ENCODE measurements at places on chromosomes 12 and 14.

- DNase-seq, result no peak
Measured at GRCh38 chr14:65415613-65416012, 3.1 kb downstream of the FUT8 start.

DNA sequence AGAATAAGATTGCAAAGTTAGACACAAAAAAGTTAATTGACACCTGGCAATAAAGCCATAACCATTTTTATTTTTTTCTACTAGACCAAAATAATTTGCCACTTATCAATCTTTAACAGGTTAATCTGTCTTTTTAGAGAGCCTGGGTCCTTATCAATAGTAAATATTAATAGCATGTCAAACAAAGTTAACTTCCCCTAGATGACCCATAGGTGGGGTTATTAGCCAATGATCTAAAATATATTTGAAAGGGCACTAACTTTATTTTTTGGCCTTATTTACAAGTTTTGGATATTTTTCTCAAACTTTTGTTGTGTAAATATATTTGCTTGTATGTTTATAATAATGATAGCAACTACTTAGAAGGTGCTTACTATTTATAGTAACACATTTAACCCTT lies 3.9 kb downstream of the ANKRD33 start:
- no peak for DNase-seq

- no peak for DNase-seq
Measured at GRCh38 chr14:50398189-50398580, 1.5 kb upstream of the CDKL1 start.

GRCh38 chr14:78524766-78525165 lies 354.6 kb downstream of the NRXN3 start:
- DNase-seq, result no peak

DNA sequence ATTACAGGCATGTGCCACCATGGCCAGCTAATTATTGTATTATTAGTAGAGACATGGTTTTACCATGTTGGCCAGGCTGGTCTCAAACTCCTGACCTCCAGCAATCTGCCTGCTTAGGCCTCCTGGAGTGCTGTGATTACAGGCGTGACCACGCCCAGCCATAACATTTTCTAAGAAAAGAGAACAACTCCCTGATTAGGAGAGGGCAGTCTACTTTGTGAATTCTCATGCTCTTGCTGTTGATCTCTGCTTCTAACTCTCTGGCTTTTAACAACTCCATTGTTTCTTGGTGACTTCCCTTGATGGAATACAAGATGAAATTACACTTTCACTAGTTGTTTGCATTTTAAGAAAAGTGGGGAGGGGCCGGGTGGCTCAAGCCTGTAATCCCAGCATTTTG lies 33.6 kb downstream of the SSH1 start:
- no peak for DNase-seq

GRCh38 chr12:32420356-32420755 lies 21.0 kb downstream of the FGD4 start:
- no peak for DNase-seq

DNA sequence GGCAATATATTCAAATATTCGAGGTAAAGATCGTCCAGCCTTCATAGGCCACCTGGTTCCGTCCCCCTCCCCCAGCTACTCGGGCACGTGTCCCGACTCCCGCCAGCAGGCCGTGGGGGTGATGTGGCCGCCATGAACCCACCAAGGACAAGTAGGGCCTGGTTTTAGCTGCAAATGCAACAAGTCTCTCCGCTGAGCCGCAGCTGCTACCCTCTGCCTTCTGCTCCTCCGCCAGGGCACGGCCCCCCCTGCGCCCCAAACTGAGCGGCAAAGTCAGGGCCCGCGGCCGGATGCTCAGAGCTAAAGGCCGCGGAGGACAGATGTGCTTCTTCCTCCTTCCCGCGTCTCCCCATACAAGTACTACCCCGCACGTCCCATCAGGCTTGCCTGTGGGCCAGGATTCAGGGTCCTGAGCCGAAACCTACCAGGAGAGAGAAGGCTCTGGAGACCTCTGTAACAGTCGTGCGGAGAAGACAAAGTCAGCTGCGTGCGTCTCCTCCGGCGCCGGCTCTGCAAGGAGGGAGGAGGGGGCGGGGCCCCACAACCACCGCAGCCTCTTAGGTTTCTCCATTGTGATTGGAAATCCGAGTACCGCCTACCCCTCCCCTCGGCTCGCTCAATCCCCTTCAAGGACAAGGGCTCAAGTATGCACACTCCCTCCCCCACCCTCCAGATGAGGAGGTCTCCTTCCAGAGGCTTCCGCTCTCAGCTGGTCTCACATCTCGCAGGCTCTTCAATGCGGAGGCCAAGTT lies at the start of gene LDHB:
LDHB (minus strand) TSS at position 517 of the 752 bp plus-strand sequence. CDS start 3,171 bp downstream, outside the sequence.
- peak; percentile 92 for DNase-seq

DNA sequence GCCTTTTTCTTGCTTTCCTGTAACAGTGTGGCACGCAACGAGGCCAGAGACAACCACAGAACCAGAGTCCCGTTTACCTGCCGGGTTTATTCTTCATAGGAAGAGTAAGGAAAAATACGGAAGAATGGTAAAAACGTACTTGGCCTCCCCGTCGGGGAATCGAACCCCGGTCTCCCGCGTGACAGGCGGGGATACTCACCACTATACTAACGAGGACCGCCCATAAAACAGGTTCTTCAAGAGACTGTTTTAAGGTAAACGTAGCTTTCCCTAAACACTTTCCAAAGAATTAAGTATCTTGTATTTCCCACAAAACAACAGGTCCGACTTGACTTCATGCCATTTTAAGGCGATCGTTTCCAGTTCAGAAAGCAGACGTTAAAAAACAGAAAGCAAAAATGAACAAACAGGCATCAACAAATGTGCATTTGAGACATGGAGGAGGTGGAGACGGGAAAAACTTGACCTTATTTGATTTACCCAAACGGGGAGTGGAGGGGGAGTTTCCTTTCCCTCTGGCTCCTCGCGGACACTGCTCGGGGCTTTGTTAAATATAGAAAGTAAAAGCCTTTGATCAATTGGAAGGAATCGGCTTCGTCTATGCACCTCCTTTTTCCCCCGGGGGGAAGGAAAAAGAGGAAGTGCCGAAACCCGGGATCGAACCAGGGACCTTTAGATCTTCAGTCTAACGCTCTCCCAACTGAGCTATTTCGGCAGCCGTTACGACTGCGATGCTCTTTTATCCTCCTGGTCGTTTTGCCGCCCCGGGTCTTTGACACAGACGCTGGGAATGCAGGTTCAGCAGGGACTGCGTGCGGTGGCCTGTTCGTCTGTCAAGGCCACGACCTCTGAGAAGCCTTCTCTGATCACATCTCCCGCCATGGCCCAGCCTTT lies 13.0 kb upstream of the UBC start:
- DNase-seq, result no peak
